ENCODE measurements at places on chromosomes 5 and 9.

DNA sequence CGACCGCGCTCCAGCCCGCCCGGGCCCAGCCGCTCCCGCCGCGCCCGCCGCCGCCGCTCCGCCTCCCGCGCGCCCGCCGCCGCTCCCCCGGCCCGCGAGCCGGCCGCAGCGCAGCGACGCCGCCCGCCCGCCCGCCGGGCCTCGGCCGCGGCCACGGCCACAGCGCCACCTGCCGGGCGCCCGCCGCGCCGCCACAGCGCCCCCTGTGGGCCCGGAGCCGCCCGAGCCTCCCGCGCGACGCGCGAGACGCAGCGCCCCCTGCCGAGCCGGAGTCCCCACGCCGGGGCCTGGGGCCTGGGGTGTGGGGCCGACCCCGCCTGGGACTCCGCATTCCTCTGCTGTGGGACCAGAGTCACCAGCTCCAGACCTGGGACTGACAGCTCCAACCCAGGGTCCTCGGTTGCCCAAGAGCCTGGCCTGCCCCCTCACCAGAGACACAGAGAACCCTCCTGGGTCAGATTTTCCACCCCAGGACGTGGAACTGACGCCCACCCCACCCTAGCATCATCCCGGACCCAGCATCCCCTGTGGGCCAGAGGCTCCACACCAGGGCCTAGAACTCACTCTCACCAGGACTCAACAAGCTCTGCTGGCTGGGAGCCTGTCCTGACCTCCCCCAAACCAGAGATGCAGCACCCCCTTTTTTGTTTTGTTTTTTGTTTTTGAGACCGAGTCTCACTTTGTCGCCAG is at the start of gene RAPGEF1:
RAPGEF1 (minus strand) TSS at position 118 of the 690 bp plus-strand sequence. CDS start 246 bp downstream, outside the sequence.
- peak; percentile 75 for DNase-seq

DNA sequence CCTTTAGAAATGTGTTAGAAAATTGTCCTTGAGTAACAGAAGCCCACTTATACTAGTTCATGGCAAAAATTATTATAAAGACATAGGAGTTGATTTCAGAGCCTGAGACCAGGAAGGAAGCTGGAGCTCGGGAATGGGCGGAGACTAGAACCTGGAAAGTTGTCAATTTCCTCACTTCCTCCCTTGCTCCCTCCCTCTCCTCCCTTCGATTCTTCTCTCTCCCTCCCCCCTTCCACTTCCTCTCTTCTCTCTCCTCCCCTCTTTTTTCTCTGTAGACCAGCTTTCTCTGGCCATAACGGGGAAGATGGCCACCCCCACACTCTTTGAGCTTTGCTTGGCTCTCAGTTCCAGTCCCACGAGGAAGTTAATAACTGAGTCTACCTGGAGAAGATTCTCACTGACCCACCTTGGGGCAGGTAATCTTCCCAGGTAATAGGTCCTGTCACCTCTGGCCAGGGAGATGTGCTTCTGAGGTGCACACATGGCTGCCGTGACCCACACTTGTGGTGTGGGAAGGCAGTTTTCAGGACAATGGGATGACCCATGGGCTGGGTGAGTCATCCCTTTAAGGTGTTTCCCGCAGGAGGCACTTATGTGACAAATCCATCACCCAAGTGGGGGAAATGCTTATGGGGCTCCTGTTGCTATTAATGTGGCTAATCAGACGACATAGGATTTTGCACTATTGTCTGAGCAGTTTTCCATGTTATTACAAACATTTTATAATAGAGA is 78.7 kb downstream of the HSPA4 start:
- no peak for DNase-seq

GRCh38 chr9:88657893-88658292 is 122.9 kb downstream of the NXNL2 start:
- DNase-seq, result no peak

DNA sequence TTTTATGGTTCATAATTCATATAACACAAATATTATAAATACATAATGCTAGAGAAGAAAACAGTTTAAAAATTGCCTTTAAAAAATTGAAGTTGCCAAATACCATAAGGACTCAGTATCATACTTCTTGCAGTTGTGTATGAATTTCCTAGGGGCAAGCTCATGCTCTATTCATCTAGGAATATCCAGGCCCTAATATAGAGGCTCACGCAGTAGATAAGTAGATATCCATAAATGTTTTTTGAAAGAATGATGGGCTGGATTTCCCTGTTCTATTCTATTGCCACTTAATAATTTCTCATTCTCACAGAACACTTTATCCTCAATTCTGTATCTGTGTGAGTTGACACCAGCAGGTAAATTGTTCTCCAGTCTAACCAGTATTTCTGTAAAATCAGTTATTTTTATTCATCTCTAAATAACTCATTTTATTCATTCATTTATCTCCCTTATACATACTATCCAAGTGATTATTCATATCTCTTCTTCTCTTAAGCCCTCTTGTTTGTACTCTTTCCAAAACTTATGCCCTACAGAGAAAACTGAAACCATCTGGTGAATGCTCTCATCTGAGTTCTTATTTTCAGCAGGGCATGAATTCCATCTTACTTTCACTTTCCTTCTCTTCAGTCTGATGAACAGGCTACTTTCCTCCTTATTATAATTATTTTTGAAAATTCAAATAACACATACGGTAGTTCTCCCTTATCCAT is 97.1 kb downstream of the SLC44A1 start:
- DNase-seq, result no peak

DNA sequence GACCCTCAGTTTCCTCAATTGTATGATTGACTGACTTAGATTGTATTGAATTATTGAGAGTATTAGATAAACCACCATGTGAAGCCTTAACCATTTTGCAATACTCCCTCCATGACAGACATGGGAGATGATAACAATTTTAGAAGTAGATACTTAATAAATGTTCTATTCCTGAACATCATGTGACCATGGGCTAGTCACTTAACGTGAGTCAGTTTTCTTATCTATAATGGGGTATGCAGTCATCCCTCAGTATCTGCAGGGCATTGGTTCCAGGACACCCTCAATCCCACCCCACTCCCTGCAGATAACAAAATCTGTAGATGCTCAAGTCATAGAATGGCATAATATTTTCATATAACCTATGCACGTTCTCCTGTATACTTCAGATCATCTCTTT is 31.0 kb downstream of the SNX18 start:
- no peak for DNase-seq

DNA sequence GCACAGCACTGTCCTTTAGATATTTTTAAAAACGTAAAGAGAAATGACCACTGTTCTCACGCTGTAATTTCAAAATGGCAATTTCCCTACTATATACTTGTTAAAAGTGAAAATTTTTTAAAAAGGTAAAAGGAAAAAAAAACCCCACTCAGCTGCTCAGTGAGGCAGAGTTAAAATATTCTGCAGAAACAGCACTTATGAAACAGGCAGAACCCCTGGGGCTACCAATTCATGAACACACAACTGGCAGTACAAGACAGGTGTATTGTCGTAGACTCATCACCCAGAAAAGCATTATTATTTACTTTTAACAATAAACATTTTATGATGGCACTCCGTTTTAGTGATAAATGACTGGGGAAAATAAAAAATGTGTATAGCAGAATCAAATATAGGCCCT is 1.5 kb upstream of the RASGRF2 start:
- DNase-seq, result no peak

- no peak for DNase-seq
Observed at GRCh38 chr5:170190436-170191134, 42.2 kb upstream of the C5orf58 start.

DNA sequence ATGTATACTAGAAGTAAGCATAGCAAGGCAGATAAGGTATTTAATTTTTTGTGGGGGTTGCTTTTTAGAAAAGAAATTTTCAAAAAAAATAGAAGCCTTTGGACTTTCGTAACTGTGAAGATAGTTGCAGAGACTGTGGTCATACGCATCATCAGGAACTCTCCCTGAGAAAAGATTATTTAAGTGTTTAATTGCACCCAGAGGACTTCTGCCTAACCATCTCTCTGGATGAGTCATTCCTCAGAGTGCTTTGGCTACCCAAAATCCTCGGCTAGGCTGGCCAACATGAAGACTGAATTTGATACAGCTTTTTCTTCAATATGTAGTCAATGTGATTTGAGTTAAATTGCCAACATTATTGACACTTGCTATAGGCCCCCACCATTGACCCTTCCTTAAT is 296.4 kb downstream of the TLR4 start:
- DNase-seq, result no peak

DNA sequence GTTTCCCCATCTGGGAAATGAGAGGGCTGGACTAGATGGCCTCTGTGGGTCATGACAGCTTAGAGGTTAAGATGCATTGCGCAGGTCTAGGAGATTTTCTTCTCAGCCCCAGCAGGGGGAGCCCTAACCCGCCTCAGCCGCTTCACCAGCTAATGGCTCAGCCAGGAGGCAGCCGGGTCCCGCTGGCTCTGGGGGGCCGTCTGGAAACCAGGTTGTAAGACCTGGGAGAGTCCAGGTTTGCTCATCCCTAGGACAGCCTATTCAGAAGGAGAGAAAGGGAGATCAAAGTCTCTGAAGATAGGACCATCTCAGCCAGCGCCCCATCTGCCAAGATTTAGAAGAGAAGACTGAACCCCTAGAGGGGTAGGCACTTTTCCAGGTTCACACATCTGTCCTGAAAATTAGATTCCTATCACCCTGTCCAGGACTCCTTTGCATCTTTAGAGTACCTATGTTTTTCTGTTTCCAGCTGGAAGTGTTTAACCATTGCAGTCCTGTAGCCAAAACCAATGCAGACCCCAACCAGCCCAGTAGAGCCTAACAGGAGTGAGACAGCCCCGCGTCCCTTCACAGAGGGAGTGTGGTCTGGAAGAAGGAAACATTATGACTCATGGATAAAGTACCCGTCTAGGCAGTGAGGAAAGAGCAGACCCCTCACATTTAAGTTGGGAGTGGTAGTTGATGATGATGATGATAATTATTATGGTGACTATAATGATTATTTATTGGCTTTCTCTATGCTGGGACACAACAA is 27.5 kb downstream of the SPARC start:
- peak; percentile 70 for DNase-seq

DNA sequence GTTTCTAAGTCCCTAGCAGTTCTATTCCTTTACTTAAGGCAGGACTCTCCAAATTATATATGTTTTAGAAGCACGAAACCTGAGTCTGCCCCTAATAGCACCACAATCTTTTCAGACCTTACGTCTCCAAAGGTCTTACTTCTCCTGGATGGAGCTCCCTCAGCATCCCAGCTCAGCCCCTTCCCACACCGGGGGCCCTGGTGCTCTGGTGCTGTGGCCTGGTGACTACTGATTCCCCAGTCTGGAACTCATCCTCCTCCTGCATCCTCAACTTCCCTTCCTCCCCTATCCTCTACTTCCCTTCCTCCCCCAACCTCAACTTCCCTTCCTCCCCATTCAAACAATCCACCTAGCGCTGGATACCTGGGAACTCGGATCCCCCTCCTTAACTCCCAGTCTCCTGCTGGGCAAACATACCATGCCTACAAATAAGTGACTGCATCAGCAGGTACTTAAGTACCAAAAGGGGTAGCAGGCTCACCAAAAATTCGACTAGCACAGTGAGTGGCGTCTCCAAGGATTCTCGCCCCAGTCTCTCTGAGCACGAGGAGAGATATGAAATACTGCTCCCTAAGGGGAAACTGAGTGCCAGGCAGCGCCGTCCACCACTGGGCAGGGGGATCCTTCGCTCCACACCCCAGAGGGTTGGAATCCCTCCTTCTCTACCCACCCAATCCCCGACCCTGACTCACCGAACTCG is 831 bp downstream of the IGFBPL1 start:
- DNase-seq, result no peak

DNA sequence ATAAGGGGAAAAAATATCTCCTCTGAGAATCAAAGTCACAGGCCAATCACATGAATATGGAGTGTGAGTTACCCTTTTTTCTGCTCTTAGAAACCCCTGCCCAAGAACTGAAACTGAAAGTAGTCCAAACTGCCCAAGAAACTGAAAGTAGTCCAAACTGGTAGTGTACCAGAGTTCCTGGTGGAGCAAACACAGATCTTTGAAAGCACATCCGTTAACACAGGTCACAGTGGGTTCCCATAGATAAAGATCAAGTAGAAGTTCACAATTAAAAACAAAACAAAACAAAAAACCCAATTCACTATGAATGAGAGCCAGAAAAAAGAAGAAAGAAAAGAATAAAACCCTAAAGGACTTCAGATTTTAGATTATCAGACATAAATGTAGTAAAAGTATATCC is 332.4 kb upstream of the EFNA5 start:
- DNase-seq, result no peak

- no peak for DNase-seq
Observed at GRCh38 chr9:135349212-135350002, 130.2 kb upstream of the PPP1R26 start.

- DNase-seq, result no peak
Observed at GRCh38 chr5:112795944-112796678, 58.4 kb downstream of the APC start.

- no peak for DNase-seq
Observed at GRCh38 chr9:113587471-113588031, 124.0 kb downstream of the RGS3 start.

- DNase-seq, result no peak
Observed at GRCh38 chr9:110923601-110924000, 114.7 kb downstream of the LPAR1 start.

GRCh38 chr5:133252133-133252480 is 200.3 kb downstream of the HSPA4 start:
- DNase-seq, result no peak

- DNase-seq, result no peak
Observed at GRCh38 chr9:8783941-8784340, 984.4 kb upstream of the DMAC1 start.

GRCh38 chr9:3464033-3464638 is 61.7 kb downstream of the RFX3 start:
- DNase-seq, result no peak

- DNase-seq, result no peak
Observed at GRCh38 chr9:92206488-92206887, 87.0 kb downstream of the IARS1 start.

- no peak for DNase-seq
Observed at GRCh38 chr5:32842813-32843530, 131.9 kb downstream of the NPR3 start.

- no peak for DNase-seq
Observed at GRCh38 chr9:33742519-33742918, 52.8 kb upstream of the PRSS3 start.

DNA sequence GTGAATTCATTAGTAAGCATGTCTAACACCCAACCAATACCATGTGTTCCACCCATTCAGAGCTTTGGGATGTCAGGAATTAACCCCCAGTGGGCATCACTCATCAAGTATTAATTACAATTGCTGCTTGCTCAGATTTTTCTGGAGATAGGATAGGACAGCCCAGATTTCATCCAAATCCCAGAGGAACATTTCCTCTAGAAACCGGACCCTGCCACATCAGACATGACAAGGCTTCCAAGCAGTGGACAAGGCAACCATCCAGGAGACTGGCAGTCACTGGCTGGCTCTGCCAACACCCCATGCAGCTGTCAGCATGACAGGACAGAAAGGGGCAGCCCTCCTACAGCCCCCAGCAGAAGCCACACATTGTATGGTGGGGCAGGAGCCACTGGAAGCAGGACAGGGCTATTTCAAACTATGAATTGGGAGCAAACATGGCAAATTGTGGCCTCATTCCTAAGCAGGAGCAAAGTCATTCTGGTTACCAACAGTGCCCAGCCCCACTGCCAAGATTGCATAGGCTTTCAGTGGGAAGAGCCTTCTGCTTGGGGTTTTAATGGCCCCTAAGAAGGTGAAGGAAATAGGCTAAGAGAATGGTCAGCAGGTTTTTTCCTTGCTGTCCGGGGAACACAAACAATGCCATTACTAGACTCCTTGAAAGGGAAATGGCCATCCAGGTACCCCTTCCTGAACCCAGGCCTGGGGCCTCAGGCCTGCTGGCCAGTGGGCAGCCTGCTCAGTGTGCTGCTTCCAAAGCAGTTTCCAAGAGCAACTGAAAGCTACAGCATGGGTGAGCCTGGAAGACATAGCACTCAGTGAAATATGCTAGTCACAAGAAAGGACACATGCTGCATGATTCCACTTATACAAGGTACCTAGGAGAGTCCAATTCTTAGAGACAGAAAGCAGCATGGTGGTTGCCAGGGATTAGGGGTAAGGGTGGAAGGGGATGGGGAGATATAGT is 294.7 kb upstream of the SLC30A5 start:
- no peak for DNase-seq

Measured in stimulated activated CD4-positive, alpha-beta T cell treated with anti-CD3 and anti-CD28 coated beads, TNF-alpha, amount 100 ng/mL, for 4 hours (primary cell).